ENCODE measurements at places on chromosomes 2 and 18.

GRCh38 chr2:205984381-205984780, 101.6 kb downstream of the INO80D start:
- DNase-seq: no peak

DNA sequence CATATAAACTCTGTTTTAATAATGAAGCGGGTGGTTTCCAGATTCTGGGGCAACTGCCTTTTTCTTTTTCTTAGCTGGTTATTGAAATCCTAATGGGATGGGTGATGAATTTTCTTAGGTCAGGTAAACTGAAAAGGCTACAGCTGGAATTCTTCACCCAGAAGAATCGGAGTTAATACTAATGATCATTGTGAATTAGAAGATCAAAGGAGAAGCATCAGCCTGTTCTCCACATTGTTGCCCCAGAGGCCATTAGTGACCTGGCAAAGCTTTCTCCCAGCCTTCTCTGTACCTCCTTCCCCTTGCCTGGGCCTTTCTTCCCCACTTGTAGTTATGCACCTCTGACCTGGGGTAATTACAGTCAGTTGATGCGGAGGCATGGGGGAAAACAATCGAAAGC, 82.8 kb downstream of the MEIS1 start:
- DNase-seq: no peak

- no peak for DNase-seq
Measured at GRCh38 chr2:240225131-240225530, 84.7 kb upstream of the OTOS start.

- no peak for DNase-seq
Measured at GRCh38 chr2:170965446-170966225, 36.6 kb downstream of the GORASP2 start.

- DNase-seq: no peak
Measured at GRCh38 chr2:36993841-36994620, 27.7 kb upstream of the STRN start.

DNA sequence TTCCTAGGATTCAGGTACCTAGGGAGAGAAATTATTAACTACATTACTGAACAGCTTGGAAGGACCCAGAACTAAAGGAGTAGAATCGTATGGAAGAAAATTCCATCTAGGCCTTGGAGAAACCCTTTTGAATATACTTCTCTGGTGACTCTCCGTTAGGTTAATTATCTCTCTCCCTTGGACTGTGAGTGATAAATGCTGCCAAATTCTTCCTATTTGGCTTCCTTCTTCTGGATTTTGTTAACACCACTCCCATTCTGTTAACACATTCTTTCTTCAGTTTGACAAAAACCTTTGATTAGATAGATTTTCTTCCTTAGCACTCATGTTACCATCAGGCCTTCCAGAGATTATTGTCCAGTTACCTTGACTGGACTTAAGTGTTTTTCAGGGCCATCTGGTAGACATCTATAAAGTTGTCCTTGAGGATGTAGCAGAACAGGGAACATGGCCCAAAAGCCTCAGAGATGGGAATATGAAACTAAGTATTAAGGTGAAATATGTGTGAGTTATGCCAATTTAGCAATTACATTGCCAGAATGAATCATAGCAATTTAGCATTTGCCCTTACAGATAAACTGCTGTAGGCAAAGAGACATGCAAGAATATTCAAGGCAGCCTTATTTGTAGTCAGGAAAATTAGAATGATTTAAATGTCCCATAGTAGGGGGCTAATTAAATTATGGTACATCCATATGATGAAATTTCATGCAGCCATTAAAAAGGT, 6.7 kb downstream of the CYP27A1 start:
- no peak for DNase-seq

Data from thoracic aorta (tissue), 2 donors.